Activated CD8-positive, alpha-beta memory T cell treated with anti-CD3 and anti-CD28 coated beads for 24 hours (primary cell): ENCODE measurements at places on chromosomes 4 and X.

DNA sequence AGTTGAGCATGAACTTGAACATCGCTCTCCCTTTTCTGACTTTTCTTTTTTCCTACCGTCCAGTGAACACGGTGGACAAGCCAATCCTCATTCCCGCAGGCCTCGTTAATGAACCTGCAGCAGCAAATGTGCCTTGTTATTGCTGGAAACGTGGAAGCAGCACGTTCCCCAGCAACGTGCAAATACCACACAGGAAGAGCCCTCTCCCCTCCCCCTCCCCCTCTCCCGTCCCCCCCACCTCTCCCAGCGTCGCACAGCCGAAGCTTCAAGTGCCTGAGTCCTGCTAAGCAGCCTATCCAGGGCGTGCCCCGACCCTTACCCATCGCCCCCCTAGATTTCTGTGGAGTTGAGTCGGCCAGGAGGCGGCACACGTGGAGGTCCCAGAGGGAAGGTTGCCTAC lies 219.9 kb downstream of the BCOR start:
- no peak for DNase-seq

GRCh38 chrX:132467026-132467425 lies 21.8 kb downstream of the MBNL3 start:
- no peak for DNase-seq

DNA sequence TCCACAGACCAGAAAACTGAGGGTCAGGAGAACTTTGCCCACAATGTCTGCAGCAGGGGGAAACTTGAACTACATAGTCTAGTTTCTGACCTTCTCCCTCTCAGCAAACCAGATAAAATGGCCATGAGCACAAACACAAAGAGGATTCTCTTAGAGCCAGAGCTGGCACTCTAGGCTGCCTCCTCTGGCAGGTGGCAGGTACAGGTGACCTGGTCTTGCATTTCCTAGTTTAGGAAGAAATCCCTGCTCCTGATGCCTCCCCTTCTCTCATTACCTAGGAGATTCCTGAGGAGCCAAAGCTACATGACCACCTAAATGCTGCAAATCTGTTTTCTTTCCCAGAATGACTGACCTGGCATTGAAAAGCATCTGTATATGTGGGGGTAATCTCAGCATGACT lies 45.1 kb downstream of the ARHGEF9 start:
- no peak for DNase-seq

- no peak for DNase-seq
Observed at GRCh38 chr4:146165221-146165620, 10.3 kb upstream of the LSM6 start.
